ENCODE measurements at places on chromosomes 2 and 18.
A peak's percentile ranks its signal among the peaks of the same experiment; 100 is the strongest.

DNA sequence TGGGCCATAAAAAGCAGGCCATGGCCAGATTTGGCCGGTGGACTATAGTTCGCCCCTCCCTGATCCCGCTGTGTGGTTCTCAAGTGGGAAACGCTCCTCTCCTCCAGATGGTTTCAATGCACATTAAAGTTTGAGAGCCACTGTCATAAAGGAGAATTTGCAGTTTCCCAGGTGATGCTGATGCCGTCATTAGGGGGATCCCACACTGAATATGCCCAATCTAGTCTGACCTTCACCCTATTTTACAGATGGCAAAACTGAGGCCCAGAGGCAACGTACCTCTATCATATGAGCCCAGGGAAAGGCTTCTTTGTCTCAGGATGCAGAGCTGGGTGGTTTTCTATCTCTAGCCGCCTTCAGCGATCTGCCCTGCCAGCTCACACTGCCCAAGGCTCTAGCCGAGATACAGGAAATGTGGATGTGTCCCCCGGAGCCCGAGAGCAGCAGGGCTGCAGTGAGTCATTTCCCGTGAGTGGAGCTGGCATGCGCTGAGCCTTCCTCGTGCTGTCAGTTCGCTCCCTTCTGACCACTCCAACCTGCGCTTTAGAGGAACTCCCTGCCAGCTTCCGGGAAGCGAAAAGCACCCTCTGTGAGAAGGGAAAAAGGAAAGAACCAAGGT lies 116.2 kb downstream of the SMAD7 start:
- peak; percentile 74 for DNase-seq

DNA sequence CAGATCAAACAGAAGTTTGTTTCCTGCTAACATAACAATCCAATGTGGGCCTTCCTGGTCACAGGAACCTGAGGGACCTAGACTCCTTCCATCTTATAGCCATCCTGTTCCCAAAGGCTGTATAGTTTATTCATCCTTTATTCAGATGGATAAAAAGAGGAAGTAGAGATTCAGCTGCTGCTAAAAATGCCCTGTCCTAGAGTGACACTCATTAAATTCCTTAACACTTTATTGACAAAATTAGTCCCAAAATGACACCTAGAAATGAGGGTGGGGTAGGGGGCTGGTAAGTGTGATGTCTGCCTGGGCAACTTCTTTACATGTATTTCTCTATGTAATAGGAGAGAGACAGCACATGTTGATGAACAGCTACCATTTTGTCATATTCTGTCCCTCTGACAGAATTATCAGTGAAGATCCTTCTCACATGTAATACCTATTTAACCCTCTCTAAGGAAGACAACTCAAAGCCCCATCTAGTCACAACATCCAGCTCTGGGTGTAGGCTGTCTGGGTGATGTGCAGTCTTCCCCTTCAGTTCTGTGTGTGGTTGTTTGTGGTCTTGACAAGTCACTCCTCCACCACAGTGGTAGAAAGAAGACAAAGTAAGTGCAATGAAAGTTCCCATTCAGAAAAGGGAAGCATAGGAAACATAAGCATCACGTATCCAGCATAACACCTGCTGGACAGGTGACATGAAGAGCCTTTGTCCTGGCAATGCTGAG lies 253.9 kb upstream of the CNTNAP5 start:
- DNase-seq: no peak

DNA sequence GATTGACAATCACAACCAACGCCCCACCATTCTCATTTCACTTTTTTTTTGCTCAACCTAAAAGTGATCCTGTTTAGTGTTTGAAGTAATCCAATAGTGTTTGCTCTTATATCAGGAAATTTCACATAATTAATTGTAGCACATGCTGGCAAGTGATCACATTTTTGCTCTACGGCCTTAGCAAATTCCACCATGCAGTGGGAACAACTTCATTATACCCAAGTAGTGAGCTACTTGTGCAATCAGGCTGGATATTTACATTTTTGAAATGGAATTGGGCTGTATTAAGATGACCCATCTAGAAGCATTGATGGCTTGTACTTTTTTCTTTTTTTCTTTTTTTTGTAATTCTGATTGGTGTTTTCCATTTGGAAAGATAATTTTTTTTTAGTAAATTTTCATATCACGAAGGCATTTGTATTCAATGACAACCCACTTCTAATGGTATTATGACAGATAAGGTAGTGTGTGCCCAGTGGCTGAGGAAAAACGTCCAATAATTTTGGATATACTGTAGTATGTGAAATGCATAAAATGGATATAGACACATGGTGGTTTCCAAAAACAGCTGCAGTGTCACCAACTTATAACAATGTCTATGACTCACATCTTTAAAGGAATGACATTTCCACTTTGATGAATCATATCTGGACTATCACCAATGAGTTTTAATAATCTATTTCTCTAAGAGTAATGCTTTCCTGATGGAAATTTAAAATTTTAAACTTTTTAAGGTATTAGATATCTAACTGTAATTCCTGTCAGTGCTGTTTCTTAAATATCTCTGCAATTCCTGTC lies 130.6 kb downstream of the COL6A3 start:
- DNase-seq: no peak

DNA sequence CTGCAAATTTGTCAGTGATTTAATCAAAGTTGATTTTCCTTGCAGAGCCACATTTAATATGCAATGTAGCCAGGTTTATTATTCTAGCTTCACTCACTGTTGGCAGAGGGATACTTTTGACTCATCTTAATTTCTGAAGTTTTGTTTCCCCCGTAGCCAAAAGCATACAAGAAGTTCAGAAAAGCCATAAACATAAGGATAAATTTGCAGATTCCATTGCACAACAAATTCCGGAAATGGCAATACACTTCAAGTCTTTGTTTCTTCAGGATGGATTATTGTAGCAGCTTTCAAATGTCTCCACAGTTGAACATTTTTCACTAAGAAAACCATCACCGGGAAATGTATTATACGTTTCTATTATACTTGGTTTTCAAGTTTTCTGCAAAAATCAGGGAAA lies 88.0 kb upstream of the ZCCHC2 start:
- DNase-seq: no peak

DNA sequence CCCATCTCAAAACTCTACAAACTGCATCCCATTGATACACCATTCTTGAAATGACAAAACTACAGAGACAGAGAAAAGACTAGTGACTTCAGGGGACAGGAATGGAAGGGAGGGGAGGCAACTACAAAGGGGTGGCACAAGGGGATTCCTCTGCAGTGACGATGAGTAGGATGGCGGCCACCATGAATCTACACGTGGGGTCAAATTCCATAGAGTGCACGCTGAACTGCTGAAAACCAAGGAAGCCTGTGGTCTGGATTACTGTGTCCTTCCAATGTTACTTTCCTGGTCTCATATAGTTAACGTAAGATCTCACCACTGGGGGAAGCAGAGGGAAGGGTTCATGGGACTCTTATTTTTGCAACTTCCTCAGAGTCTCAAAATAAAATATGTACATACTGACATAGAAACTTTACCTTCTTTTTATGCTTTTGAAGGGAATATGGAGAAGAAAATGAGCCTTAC lies 23.6 kb downstream of the COX7A2L start:
- no peak for DNase-seq

GRCh38 chr18:41484069-41484468 lies 471.0 kb upstream of the PIK3C3 start:
- DNase-seq: no peak

GRCh38 chr2:39033980-39034379 lies 86.9 kb downstream of the SOS1 start:
- no peak for DNase-seq

- DNase-seq: peak; percentile 75
Measured at GRCh38 chr2:25215948-25216679, 47.7 kb upstream of the POMC start.

DNA sequence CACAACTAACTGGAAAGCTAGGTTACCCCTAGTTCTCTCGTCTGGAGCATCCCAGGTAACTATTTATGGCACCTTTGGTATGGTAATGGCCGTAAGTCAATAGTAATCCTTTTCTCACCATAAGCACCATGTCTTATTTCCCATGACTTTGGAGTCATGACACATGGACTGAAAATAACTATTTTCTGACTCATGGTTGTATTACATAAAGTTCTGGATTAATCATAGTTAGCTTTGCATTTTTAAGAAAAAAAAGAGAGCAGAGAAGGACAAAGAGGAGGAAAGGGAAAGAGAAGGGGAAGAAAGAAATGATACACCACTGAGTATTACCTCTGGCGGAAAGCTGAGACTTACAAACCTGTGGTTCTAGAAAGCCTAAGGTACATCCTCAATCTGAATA lies 99.3 kb downstream of the BIN1 start:
- no peak for DNase-seq

DNA sequence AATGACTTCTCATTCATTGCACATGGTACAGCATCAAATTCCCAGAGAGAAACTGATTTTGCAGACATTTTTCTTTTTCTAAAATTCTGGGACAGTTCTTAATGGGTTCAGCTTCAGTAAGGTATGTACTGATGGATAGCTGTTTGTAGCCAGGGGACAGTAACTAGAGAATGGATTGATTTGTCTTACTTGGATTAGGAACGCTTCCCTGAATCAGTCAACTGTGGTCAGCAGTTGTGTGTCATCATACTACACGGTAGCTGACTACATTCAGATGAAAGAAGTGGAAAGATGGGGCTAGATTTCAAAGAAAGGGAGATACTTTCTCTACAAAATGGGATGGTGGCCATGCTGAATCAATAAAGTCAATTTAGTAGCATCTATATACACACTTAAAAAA lies 431.4 kb downstream of the GRB14 start:
- DNase-seq: no peak

DNA sequence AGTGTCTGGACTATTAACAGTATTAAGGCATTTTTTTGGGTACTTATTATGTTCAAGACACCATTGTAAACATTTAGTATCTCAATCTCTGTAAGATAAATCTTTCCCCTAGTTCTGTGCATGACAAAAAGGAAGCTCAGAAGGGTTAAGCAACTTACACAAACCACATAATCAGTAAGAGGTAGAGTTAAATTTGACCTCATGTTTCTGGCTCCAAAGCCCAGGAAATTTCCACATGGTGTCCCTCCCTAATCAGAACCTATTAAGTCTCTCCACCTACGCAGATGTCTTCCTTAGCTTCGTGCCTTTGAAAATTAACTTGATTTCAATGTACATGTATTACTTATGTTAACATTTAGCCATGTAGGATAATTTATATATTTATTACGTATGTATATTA lies 2.0 kb downstream of the MFSD6 start:
- DNase-seq: no peak

DNA sequence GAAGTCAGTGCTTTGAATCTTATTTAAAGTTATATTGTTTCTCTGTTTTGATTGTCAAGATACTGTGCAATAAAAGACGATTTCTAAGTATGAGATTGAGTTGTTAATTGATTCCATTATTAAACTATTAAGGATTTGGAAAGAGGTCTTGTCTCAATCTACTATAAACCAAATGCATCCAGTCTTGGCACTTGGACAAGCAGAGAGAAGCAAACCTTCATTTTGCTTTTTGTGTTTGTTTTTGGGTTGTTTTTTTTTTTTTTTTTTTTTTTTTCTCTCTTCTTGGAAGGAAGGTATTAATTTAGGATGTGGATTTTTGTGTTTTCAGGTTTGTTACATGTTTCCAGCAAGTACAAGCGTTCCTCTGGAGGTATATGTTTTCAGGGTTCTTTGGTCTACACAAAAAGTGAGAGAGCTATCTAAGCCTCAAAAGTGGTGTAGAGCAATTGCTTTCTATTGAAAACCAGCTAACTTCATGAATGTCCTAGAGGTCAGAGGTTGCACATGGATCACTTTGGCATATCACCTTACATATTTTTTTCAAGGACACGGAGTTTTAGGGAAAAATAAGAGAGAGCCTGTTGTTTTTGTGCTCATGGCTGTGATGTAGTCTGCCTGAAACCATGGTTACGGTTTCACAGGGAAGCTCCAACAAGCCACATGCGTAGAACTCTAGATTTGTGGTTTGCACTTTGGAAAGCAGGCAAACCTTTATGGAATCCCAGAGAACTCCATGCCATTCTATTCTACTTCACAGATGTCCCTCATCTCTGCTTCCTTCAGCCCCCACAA lies 1.8 kb downstream of the PRKCE start:
- DNase-seq: no peak

DNA sequence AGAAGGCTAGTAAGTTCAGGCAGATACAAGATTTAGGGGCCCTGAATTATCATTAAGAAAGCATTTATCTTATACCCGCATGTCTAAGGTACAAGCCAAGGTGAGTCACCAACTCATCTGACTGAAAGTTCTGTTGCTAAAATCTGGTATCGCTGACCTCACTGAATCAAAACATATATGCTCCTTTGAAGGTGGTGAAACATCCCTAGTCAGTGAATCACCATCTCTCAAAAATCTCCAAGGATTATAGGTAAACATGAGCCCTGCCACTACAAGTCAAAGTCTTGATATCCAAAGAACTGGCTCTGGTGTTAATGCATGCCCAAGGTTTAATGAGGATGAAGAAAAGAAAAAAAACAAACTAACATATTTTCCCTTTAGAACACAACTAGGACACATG lies 43.5 kb downstream of the IRS1 start:
- no peak for DNase-seq

GRCh38 chr2:108853421-108853820 lies 66.8 kb downstream of the CCDC138 start:
- no peak for DNase-seq

DNA sequence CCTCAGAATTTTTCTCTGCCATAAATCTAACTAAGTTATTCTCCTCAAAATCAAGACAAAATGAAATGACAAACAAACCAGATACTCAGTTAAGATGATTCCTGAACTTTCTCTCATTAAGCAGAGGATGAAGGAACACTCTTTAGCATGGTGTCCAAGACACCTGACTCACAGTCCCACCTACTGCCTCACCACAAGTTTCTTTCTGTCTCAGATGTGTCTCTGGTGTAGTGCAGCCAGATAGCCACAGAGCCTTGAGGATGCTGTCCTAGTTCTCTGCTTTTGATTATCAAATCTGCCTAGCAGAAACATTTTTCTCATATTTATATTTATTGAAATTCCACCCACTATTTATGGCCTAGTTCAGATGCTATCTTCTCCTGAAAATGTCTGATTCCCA lies 103.6 kb upstream of the TMEM200C start:
- DNase-seq: no peak

- no peak for DNase-seq
Measured at GRCh38 chr2:12712881-12713280, 3.9 kb upstream of the TRIB2 start.

Data from stimulated activated CD4-positive, alpha-beta T cell treated with anti-CD3 and anti-CD28 coated beads, TNF-alpha, amount 100 ng/mL, for 4 hours (primary cell).